ENCODE measurements at places on chromosomes 3 and 15.

DNA sequence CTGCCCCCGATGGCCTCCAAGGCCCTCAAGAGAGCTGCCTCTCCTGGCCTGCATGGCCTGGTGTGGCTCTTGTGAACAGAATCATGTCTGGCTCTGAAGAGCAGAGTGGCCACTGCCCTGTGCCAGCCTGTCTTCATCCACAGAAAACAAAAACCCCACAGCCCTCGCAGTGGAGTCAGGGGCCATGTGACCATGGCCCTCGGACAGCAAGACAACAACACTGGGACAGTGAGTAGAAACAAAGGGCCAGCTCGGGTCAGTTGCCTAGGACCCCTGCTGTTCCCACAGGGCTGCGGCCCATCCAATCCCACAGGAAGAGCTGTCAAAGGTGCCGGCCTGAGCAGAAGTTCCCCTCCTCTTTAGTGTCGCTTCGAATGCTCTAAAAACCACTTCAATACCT lies 72.5 kb downstream of the UMPS start:
- no peak for DNase-seq

- DNase-seq: no peak
These were observed 596.9 kb downstream of the ZBBX start for GRCh38 chr3:166783206-166783605.

DNA sequence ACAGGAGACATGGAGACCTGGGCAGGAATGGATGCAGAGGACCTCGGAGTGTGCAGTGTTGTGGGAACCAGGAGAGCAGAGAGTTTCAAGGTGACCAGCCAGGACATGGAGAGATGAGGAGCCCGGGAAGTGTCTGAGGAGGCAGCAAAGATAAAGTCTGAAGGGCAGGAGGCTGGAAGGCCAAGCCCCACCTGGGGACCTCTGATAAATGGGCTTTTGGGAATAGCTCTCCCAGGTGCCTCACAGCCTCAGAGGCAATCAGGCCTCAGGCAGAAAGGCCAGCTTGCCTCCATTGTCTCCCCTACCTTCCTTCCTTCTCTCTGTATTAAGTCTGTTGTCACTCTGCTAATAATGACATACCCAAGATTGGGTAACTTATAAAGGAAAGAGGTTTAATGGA lies 97.5 kb upstream of the TPM1 start:
- no peak for DNase-seq

DNA sequence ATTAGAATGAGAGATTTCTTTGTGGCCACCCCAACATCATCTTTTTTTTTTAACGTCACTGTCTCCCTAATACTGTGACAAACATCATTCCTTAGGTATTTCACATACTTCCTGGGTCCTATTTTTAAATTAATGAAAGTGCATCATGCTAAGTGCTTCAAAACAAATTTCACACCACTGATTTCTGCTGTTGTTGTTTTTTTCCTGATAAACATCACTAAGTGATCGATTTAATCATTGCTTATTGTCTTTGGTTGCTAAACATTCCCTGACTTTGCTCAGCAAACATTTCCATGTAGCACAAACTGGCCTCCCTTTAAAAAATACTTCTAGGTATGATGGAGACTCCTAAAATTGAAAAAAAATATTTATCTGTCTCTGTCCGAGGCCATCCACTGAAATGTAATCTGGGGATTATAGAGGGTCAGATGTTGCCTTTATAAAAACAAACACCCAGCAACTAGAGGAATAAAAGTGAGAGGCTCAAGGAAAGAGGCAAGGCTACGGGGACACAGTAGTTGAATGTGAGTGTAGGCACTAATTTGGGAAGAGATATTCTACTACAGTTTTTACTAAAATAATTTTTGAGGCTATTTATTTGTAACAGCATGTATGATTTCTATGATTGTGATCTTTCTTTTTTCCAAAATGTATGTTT lies 20.5 kb upstream of the LMOD3 start:
- no peak for DNase-seq

- DNase-seq: no peak
These were observed 228.5 kb downstream of the NTRK3 start for GRCh38 chr15:88028024-88028423.

- no peak for DNase-seq
These were observed 97.4 kb downstream of the LRIG1 start for GRCh38 chr3:66403323-66403990.

DNA sequence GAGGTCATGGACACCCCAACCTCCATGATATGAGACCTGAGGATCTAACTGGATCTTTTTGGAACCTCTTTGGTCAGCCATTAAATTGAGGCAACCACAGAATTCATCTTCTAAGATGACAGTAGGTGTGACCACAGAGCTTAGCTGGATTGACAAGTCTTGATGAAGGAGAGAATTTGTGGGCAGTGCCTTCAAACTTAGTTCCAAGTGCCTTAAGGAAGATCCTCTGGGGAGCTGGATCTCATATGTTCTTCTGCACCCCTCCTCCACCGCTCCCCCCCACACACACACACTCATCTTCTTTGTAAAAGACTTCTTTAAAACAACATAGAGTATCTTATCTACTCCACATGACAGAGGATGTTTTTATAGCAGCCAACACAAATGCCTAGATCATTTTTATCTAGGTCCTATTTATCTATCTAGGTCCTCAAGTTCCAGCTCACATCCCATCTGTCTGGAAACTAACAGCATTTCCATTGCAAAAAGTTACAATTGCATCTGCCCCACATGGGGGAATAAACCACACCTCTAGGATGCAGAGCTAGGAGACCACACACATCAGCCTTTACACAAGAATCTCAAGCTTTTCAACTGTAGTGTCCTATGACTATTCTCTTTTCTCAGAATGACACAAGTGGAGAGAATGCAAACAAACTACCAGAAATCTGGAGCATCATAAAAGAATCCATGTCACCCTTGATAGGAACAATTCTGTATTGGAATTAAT lies 37.4 kb downstream of the WWTR1 start:
- DNase-seq: no peak

DNA sequence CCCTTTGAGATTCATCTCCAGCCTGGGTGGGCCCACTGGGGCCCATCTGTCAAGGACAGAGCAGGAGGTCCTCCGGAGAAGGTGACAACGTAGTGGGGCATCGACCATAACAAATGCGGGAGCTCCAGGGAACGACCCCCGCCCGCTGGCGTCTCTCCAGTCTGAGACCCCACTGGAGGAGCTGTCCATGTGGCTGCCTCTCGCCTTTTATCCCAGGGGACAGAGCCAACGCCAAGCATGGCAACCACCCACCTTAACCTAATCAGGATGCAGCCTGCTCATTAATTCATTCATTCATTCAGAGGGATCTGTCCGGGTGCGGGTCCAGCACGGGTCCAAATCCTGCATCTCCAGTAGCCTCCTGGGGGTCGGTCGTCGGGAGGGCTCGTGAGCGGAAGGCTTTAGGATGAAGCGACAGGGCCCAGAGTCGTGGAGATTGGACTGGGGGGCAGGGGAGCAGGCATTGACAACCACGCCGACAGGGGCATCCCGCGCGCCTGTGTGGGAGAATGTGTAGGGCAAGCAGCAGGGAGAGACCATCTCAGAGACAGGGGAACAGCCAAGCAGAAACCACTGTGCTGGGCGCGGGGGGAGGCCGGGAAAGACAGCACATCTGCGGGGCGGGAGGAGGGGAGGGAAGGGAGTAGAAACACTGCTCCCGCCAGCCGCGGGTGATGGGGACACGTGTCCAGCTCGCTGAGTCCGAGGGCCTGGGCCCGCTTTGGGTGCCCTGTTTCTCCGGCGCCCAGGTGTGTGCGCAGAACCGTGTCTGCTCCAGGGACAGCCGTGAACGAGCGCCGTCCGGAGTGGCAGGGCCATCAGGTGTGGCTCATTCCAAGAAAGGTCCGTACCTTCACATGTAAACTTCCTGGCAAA lies 1.9 kb downstream of the PIGZ start:
- no peak for DNase-seq

GRCh38 chr3:155519078-155519477 lies 225.6 kb upstream of the STRIT1 start:
- no peak for DNase-seq

DNA sequence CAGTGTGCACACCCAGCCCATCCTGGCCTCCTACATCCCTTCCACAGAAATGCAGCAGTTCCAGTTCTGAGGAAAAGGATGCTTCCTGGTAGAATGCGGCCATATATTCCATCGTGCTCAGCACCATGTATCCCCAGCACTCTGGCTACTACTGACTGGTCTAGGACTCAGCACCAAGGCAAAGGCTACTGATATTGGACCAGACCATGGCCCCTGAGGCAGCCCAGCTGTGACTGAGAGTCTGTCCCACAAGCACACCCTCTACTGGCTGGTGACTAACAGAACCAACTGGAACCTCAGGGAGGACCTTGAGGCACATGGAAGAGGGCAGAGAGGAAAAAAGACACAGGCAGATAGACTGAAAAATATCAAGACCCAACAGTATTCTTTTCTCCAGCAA lies 30.0 kb downstream of the TARS3 start:
- DNase-seq: no peak

DNA sequence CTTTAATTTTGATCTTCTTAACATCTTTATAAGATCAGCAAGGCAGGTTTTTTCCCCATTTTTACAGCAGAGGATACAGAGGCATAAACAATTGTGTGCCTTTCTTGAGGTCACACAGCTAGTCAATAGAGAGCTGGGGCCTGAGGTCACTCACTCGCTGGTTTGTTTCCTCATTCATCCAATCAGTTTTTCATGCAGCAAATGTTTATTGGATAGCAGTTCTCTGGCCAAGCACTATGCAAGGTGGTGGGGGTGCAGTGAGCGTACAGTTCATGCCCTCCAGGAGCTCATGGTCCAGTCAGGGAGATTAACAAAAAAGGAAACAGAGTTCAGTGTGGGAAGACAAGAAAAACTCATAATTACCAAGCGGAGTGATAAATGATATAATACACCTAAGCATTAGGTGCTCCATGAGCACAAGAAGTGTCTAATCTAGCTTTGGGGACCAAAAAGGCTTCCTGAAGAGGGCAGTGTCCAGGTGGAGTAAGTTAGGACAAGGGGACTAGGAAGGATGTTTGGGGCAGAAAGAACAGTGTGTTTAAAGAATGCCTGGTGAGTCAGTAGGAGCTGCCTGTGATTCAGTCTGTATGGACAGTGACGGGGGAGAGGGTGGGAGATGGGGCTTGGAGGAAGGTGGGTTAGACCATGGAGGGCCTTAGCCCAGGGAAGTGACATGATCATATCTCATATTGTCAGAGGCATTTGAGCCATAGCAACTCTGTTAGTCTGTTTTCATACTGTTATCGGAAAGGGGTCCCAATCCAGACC lies 29.3 kb downstream of the MAP2K5 start:
- DNase-seq: no peak

DNA sequence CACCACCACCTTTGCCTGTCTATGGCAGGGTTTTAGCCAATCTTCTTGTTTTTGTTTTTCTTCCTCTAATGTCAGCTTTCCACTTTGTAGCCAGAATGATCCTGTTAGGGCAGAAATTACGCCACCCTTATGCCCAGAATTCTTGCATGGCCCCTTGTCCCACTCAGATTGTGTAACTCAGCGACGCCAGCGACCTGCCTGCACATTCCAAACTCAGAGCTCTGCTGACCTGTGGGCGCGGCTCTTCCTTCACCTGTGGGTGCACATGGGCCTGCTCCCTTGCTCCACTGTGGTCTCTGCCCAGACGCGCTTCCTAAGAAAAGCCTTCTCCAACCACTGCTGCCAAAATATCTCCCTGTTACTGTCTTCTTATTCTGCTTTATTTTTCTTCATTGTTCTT lies 45.0 kb downstream of the MED12L start:
- DNase-seq: no peak

DNA sequence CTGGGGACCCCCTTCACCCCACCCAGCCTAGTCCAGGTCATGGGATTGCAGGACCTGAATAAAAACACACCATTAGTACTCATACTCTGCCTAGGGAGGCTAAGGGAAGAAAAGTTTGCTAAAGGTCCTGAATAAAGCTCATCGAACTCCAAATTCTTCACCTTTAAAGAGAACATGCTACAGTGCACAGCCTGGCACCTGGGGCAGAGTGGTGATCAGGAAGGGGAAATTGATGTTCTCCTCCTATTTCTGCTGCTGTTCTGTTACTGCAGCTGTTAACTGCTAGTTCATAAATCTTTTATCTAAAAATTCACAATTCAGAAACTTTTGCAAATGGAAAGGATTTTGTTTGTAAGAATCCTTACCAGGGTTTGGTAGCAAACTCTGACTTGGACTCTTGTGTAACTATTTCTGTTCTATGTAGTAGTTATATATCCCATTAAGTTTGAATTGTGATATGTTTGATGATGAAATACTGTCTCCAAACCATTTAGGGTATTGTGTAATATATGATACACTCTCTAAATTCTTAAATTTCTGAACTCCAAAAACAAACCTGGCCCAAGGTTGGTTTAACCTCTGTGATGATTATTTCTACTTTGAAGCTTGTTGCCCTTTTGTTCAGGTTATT lies 27.9 kb downstream of the MCTP2 start:
- no peak for DNase-seq

GRCh38 chr15:85772668-85773067 lies 22.1 kb downstream of the KLHL25 start:
- no peak for DNase-seq
